M059J (cell line): ENCODE measurements at places on chromosomes 16 and 17. TPM values are rescaled to one million over a fixed set of nuclear protein-coding genes. Genes with fewer than 3 reads are reported as not detected.

- DNase-seq = peak; percentile 71
Observed at GRCh38 chr16:84423416-84423837, 55.1 kb downstream of the ATP2C2 start.

DNA sequence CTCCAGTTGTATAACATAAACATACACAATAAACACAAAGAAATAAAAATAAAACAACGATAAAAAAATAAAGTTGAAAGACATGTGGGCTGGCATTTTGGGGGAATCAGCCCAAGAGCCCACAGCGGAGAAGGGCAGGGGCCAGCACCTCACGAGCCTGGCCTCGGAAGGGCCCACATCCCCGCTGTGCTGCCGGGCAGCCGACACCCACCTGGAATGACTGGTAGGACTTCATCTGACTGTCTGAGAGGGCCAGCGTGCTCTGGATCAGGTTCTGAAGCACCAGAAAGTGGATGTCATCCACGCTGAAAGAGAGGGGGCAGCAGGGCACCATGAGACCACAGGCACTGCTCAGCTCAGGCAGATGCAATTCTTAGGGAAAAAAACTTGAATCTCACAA lies 73.5 kb downstream of the GTF3C1 start:
- no peak for DNase-seq

DNA sequence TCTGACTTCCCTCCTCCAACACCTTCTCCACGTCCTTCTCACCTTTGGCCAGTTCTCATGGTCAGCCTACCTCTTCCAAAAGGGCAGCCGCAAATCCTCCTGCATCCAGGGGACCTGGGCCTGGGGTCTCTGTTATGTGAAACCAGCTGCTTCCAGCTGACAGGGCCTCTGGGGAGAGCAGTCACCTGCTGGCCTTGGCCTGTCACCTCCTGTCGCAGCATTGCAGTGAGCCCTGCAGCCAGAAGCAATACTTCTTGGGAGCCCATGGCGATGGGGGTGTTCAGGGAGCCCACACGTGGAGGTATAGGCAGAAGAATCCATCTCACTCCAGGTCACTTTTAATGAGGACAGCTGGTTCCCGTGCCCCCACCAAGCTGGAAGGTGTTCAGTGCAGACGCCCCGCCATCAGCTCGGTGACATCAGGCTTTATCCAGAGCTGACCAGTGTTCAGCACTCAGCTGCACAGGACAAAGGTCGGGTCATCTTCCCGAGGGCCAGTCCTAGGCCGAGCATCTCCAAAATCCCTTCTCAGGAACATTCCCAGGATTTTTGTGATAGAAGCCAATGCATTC lies 1.7 kb upstream of the SLC47A2 start:
- DNase-seq = no peak

DNA sequence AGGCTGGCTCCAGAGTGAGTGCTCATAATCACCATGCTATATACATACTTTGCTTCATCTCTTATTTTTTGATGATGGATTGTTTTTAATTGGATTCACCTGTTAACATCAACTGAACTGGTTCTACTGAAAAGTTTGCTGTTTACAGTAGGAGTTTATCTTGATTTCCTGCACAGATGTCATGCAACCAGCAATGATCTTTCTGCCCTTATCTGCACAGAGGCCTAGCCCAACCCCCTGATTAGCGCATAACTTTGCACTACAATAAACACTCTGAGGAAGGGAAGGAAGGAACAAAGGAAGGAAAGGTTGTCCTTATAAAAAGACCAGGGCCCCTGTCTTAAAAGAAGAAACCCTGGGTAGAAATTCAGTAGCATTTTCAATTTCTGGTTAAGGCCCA lies 152.9 kb downstream of the RGS9 start:
- no peak for DNase-seq

HSPB9 gene
- total RNA-seq = not detected in 2 replicates

P2RX5 gene
- 1.8 and 10.1 TPM in 2 replicates for total RNA-seq
